SK-N-DZ (cell line): ENCODE measurements at places on chromosomes 13 and 19.

DNA sequence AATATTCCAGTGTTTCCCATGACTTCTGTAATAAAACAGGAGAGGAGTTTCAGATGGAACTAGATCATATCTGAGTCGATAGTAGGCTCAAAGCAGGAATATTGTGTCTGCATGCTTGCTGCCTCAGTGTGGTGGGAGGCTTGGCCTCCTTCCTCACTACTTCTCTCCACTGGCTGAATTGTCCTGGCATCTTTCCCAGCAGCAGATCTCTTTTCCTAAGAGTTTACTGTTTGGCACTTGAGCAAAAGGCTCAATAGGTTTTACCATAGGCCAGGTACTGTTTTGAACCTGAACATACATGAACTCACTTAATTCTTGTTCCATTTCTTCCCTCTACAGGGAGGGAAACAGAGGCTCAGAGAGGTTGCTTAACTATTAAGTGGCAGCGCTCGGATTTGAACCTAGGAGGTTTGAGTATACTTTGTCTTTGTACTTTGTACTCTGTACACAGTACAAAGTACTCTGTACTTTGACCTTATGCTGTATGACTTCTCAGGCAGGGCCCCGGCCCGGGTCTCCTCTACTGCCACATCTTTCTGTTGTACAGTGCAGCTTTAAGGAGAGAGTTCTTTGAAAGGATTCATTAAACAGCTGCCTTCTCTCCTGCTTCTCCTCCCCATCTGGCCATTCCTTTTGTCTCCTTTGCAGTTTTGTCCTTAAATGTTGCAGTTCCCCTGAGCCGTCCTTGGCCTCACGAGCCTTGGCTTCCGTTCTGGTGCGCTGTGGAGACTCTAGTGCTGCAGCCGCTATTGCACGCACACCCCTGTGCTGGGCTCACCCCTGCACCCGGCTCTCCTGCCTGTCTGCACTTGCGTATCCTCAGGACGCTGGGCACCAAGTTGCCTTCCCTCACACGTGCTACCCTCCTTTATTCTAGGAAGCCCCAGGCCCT lies 8.1 kb downstream of the B3GLCT start:
- no peak for DNase-seq

DNA sequence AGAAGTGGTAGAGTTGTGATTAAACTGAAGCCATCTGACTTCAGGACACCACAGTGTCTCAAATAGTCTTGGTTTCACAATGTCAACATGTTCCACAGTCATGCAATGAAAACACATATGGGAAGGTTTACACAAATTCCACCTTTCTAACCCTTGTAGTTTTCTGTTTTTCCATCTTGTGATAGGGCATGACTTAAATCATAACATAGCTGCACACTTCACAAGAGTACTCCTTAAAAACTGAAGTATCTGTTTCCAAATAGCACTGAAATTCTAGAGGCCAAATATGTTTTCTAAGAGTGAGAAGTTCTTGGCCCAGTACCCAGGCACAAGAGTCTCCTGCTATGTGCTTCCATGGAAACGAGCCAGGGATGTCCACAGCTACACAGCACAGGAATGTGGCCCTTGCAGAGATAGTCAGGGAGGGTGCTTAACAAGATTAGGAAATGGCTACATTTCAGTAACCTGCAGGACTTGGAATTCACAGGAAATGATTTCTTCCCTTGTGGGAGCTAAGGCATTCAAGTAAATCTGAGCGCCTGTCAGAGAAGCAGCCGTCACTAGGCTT lies 269.1 kb downstream of the NDFIP2 start:
- peak; percentile 8 for DNase-seq

DNA sequence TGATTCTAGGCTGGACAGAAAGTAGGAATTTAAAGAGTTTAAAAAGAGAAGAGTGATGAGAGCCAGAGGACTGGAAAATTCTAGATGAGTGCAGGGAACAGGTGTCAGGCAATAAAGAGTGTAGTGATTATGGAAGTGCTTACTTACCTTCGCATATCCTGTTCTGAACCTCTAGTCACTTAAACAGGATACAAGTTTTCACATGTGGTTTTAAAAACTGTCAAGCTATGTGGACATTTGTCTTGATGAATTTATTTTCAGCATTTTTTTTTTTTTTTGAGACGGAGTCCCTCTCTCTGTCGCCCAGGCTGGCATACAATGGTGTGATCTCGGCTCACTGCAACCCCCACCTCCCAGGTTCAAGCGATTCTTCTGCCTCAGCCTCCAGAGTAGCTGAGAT lies 34.3 kb upstream of the IL17D start:
- DNase-seq, result no peak

- no peak for DNase-seq
Measured at GRCh38 chr13:102550507-102550906, 46.3 kb upstream of the TPP2 start.

- DNase-seq, result no peak
Measured at GRCh38 chr13:22252281-22252830, 581.5 kb downstream of the FGF9 start.

DNA sequence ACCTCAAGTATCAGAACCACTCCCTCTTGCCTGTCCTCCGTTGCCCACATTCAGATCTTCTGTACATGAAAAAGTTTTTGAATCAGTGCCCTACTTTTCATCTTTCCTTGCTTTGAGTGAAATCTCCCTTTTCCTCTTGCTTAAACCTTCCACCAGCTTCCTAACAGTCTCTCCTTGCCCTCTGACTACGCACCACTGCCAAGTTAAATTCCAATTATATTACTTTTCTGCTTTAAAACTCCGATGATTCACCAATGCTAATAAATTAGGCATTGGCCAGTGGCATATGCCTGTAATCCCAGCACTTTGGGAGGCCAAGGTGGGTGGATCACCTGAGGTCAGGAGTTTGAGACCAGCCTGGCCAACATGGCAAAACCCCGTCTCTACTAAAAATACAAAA lies 30.7 kb upstream of the RFXAP start:
- DNase-seq, result no peak

GRCh38 chr19:57946316-57946715 lies 1.2 kb downstream of the ZNF256 start:
- no peak for DNase-seq

- DNase-seq, result no peak
Measured at GRCh38 chr13:97198753-97199152, 23.4 kb upstream of the MBNL2 start.

DNA sequence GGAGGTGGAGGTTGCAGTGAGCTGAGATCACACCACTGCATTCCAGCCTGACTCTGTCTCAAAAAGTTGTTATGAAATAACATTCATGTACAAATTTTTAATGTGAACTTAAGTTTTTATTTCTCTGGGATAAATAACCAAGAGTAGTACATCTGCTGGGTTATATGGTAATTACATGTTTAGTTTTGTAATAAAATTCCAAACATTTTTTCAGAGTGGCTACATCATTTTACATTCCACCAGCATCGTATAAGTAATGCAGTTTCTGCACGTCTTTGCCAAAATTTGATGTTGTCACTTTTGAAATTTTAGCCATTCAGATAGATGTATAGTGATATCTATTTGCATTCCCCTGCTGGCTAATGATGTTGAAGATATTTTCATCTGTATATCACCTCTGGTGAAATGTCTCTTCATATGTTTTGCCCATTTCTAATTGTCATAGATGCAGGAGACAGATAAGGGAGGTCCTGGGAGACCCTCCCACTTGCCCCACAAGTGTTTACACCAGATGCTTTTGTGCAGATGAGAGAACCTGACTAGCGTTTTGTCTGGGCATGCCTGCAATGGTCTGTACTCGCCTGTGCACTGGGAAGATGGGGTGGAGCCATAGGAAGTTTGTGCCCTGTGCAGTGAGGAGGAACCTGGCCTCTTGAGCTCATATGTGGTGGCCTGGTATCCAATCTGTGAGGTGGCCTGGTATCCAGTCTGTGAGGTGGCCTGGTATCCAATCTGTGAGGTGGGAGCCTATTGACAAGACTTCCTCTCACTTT lies 12.7 kb upstream of the KBTBD6 start:
- no peak for DNase-seq

DNA sequence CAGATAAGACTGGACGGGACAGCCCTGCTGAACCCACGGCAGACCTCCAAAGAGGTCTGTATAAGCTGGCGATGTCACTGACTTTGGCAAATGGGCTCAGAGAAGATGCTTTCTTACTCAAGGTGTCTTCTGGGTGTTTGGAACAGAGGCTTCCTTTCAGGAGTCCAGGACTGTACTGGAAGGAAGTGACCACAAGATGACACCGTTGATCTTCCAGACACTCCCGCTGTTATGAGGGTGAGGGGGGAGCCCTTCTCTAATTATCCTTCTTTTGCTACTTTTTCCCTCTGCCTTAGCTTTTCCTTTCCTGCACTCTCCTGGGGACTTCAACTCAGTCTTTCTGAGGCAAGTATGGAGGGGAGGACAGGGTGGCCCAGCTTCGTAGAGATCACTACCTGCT lies 65.2 kb upstream of the ZNF599 start:
- DNase-seq, result no peak

DNA sequence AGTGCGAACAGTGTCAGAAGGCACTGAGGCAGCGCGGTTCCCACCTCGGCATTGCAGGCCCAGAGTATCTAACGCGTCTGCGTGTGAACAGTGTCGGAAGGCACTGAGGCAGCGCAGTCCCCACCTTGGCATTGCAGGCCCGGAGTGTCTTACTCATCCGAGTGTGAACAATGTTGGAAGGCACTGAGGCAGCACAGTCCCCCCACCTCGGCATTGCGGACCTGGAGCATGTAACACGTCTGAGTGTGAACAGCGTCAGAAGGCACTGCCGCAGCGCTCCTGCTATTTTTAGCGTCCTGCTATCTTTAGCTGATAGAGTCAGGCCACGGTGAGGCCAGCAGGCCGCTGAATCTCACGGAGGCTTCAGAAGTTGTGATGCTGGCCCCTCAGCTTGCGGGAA lies 39.6 kb downstream of the ATP11A start:
- no peak for DNase-seq

DNA sequence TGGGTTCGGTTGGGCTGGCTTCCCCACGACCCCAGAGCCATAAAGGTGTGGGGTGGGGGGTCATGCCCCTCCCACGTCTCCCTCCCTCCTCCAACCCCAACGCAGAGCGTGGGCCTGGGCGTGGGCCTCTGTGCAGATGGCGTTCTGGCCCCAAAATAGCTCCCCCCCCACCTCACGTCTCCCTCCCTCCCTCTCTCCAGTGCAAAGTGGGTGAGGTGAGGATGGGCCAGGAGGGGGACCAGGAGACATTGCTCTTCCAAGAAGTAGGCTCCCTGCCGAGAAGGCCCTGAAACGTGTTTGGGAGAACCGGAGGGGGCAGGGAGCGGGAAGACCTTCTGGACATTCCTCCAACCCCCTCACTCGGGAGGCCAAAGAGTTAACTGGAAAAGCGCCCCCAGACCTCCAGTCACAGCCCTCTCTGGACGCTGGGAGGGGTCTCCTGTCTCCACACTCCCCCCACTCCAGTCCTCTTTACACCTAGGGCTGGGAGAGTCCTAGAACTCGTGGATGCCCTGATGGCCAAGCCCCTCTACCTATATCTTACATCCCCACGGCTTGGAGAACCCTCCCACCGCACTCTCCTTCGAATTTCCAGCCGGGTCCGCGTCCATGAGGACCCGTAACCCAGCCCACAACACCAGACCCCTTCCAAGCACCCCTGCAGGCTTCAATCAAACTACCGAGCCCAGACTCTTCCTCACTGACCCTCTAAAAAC lies 855 bp downstream of the UNC13A start:
- no peak for DNase-seq

- DNase-seq, result no peak
Measured at GRCh38 chr13:110400786-110401533, 93.9 kb downstream of the COL4A2 start.

GRCh38 chr13:40662866-40663265 lies 3.6 kb downstream of the FOXO1 start:
- no peak for DNase-seq

DNA sequence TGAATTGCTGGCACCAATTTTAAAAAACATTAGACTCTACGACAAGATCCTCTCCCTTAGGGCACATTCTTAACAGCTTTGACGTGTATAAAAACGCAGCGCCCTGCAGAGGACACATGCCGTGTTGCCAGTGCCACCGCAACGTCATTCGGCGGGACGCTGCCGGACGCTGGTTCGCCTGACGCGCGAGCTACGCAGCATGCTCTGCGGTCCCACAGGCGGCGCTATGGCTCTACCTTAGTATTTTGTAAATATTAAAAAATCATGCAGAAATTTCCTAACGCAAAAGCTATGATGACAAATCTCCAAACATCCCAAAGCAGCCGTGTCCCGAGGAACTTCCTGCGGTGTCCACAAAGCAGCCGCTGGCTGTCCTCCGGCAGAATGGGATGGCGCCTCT lies 4.2 kb upstream of the ADPRHL1 start:
- DNase-seq, result no peak

DNA sequence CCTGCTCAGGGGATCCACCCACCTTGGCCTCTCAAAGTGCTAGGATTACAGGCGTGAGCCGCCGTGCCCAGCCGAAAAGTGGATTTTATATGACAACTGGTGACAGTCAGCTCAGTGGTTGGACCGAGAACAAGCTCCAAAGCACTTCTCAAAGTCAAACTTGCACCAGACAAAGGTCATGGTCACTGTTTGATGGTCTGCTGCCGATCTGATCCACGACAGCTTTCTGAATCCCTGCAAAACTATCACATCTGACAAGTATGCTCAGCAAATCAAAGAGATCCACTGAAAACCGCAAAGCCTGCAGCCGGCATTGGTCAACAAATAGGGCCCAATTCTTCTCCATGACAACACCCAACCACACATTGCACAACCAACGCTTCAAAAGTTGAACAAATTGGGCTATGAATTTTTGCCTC lies 21.6 kb upstream of the NAA16 start:
- DNase-seq, result no peak
